Kidney tubule cell (primary cell): ENCODE measurements at places on chromosomes 7 and 10.
A peak's percentile ranks its signal among the peaks of the same experiment; 100 is the strongest.

- DNase-seq: no peak
These were observed 151.1 kb downstream of the CXCL12 start for GRCh38 chr10:44233561-44234482.

- no peak for DNase-seq
These were observed 2.4 kb downstream of the DKK1 start for GRCh38 chr10:52316500-52316899.

DNA sequence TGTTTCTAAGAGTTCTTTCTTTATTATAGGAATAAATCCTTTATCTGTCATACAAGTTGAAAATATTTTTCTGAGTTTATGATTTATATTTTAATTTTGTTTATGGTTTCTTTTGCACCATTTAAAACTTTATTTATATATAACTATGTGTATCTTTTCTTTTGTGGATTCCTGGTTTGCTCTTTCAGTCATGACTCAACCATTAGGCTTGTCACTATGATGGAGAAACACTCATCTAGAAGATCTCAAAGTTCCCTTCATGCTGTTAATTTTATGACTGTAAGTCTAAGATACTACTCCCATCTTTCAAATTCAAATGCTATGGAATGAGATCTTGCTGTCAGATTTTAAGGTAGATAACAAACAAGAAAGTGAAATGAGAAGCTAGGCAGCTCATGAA, 199.5 kb downstream of the INHBA start:
- no peak for DNase-seq

DNA sequence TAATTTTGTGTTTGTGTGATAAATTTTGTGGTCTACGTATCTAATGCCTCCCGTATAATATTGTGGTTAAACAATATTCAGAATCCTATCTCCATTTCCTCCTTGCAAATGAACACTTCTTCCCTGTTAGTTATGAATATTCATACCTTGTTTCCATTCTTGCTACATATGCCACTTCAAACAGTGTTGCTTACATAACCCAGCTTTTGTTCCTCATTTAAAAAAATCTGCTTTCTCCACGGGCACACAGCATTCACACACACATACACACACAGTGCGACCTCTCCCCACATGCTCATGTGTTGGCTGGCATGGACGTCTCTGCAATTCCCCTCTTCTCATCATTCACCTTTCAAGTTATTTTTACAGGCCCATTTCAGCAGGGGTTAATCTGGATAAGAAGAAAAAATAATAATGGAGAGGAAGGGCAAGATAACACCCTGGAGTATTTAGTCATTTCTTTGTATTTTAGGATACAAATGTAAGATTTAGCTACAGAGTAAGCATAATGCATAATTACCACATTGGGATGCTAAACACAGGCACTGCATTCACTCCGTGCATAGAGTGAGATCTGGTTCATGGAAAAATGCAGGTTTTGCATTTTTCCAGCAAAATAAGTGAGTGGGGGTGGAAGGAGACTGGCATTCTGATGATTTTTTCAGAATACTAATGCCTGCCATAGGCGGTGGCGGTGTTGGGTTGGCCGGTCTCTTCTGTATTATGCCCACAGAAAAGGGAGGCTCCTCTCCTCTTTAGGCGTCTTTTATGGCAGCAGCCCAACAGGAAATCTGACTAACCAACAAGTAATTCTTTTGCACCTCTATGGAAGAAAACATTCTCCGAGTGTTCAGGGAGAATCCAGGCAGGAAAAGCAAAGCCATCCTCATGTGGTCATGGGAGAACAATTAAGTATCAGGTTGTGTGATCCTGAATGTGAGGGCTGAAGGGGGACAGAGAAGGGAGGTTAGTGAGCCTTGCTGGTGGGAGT, 31.7 kb upstream of the ELMO1 start:
- peak; percentile 18 for DNase-seq

DNA sequence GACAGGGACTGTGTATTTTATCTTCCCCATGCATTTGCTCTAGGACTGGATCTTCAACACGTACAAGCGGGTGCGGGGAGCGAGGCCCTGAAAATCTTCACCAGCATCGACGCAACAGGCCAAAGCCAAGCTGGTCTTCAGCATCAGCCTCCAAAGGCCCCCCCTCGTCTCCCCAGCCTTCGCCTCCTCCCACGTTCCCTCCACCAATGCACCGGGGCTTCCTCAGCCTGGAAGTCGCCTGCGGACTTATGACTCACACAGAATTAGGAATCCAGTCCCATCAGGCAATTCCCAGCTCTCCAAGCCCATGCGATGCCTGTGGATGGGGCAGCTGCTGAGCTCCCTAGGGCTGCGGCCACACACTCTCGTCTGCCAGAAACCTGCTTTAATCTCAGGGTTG, 36.3 kb upstream of the RNF32 start:
- DNase-seq: no peak

GRCh38 chr7:141541375-141541774, 9.8 kb upstream of the AGK start:
- DNase-seq: no peak

DNA sequence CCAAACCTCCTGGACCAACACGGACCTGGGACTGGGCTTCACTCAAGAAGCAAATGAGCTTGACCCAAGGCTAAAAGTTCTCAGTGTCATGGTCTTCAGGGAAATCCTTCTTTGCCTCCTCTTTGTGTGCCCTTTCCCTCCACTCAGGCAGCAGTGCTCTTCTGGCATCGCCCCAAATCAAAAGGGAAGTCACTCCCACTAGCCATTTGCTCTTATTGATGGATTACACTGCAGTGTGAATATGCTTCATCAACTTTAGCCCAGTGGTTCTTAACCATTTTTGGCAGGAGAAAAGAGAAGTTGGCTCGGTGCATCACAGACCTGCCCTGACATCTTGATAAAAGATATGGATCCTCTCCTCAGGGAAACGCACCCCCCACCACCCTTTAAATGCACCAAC, 19.2 kb upstream of the IKZF1 start:
- DNase-seq: no peak

DNA sequence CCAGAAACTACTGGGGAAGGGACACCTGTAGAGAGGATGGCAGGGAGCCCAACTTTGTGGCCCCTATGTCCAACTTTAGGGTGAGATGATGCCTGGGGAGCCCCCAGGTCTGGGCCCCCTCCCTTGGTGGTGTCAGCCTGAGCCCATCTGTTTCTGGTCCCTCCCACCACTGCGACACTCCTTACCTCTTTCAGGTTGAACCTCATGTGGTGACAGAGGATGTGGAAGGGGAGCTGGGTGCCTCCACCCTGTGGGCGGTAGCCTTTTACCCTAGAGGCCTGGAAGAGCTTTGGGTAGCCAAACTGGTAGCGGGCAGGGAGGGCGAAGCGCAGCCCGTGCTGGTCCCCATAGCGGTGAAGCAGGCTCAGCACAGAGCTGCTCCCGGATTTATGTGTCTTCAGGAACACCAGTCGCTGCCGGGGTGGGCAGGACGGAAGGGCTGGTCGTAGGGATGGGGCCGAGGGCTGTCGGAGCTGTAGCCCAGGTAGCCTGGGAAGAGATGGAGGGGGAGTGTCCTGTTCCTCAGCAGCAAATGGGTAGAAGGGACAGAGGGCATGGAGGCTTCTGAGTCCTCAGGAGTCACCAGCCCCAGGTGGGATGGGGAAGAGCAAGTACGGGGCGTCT, 2.0 kb downstream of the GAL3ST4 start:
- DNase-seq: no peak

DNA sequence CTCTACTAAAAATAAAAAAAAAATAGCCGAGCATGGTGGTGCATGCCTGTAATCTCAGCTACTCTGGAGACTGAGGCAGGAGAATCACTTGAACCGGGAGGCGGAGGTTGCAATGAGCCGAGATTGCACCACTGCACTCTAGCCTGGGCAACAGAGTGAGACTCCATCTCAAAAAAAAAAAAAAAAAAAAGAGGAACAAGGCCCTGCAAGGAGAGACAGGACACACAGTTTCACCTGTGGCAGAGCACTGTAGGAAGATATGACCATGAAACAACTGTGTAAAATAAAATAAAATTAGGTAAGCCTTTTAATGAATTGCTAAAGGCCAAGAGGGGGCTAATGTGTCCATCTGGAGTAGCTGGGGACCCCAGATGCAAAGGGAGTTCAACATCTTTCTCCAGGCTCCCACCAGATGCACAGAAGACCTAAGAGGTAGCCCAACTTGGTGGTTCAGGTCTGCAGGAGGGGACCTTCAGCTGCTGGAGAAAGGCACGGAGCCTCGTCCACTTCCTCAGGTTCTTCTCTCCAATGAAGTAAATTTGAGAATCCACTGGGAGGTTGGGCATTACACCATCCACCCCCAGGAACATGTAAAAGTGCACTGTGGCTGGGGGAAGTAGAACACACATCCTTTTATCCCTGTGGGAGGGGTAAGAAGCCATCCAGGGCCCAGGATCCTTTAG, 12.7 kb downstream of the PPIF start:
- no peak for DNase-seq

GRCh38 chr10:108567899-108568752, 1355.2 kb downstream of the XPNPEP1 start:
- DNase-seq: peak; percentile 38

DNA sequence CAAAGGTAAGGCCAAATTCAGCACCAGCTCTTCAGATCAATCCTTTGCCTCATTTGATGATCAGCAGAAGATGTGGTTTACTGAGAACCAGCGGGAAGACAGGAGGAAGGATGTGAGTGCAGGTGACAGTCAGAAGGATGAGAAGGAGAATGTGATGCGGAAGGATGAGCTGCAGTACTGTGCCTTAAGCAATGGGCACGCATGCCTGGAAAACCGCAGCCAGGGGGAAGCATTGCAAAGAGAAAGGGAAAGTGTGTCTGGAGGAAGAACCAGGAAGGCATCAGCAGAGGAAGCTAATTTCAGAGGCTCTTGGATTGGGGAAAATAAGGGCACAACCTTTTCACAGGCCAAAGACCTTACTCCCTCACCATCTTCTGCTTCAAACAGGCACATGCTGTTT, 25.7 kb downstream of the C10orf71 start:
- no peak for DNase-seq

GRCh38 chr10:117424171-117424570, 48.9 kb upstream of the PDZD8 start:
- DNase-seq: no peak

DNA sequence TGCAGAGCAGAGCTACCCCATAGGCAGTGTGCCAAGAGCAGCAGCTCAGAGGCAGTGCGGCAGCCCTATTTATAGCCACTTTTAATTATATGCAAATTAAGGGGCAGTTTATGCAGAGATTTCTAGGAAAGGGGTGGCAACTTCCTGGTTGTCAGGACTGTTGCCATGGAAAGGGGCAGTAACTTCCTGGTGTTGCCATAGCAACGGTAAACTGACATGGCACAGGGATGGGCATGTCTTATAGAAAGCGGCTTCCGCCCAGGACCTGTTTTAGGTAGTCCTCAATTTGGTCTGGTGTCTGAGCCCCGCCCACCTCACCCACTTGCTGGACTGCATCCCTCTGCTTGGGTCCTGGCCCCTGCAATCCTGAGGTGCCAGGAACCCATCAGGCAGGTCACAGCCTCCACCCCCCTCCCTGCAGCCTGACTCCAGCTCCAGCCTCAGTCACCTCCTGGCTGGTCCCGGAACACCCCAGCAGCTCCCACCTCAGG, 115.8 kb downstream of the TMEM130 start:
- DNase-seq: peak; percentile 15

DNA sequence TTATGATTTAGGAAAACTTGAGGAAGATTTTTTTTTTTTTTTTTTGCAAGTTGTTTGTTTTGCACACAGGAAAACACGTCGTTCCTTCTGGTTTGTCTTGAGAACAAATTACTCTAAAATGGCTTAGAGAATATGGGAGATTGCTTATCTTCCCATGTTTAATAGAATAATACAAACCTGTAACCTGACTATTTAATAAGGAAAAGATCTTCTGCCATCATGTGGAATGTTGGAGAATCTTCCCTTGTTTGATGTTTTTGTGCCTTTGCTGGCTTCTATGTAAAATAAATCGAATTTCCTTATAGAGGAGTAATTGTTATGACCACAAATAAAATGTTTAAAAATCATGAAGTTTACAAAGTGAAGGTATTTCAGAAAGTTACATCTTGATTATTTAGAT, 818.8 kb downstream of the GATA3 start:
- peak; percentile 29 for DNase-seq

- no peak for DNase-seq
These were observed 31.7 kb downstream of the MAGI2 start for GRCh38 chr7:79421751-79422150.

- DNase-seq: no peak
These were observed 9.6 kb upstream of the CFAP70 start for GRCh38 chr10:73368238-73368637.

DNA sequence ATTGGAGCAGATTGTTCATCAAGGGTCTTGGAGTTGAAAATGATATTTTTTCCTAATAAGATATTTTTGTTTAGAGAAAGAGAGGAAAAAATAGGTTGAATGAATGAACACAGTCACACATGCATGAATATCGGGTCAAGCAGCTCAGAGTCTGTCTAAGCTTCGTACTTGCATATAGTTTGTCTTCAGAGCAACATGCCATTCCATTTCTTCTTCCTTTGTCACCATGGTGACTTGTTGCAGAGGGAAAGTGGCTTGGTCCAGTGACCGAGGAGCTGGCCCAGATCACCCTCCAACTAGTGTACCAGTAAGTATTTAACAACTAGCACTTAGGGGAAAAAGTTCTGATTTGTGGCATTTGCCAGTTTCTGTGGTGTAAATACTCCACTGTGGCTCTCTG, 232.1 kb downstream of the TCF7L2 start:
- DNase-seq: no peak

DNA sequence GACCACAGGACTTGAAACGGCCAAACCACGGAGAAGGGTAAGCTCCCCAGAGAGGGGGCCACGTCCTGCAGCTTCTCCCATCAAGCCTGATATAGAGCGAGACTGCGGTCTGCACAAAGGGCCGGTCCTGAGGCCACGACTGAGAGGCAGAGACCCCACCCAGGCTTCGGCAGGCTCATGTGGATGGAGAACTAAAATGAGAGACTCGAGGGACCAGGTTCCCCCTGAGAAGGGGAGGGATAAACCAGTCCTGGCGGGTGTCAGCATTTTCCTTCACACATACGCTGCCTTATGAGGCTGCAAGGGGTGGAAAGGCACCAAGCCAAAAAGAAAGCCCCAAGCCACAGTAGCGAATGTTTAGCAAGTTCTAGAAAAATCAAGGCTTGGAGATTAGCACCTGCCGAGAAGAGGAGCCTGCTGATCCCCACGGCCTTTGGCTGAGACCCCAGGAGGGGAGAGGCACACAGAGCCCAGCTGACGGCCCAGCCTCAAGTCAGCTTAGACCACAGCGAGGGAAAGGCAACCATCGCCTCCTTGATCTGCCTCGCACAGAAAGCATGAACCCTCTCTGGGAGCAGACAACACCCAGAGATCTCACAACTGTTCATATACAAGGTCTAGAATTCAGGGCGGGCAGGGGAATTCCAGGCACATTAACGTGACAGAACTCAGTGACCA, 92.6 kb upstream of the RNF32 start:
- no peak for DNase-seq

DNA sequence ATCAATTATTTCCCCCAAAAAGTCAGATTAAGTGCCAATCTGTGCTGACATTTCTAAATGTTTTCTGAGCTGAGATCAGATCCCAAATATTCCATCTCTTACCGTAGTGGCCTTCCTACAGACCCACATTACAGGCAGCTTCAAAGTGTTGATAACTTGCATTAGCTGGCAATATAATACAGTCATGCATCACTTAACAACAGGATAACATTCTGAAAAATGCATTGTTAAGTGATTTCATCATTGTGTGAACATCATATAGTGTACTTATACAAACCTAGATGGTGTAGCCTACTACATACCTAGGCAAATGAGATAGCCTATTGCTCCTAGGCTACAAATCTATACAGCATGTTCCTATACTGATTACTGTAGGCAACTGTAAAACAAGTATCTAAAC, 22.4 kb downstream of the SLC25A13 start:
- DNase-seq: no peak
